Activated CD8-positive, alpha-beta memory T cell treated with anti-CD3 and anti-CD28 coated beads for 1 hour (primary cell): ENCODE measurements at places on chromosomes 3 and 15.

- no peak for DNase-seq
These were observed 1.1 kb upstream of the PLCL2 start for GRCh38 chr3:16883723-16884083.

GRCh38 chr3:15099364-15100098 is 583 bp upstream of the RBSN start:
- no peak for DNase-seq

- no peak for DNase-seq
These were observed 112.0 kb downstream of the LIPC start for GRCh38 chr15:58543664-58544335.

- DNase-seq: no peak
These were observed 284 bp upstream of the TSC22D2 start for GRCh38 chr3:150407808-150408220.

DNA sequence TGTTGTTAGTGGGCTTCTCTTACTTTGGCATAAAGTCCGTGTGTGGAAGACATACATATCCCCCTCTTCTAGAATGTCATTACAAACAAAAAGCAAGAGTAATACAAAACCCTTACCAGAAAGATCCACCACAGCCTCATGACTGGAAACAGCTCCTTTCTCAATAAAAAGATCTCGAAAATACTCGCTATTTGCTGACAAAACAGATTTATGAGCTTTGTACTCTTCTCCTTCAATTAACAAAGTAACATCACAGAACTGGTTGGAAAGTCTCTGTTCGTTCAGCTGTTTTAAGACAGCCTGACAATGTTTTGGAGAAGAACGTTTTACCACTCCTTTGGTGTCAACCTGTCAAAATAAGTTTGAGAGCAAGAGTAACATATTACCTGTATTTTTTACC is 5.9 kb downstream of the ZBTB11 start:
- DNase-seq: no peak

- no peak for DNase-seq
These were observed 48.6 kb downstream of the KCNMB2 start for GRCh38 chr3:178584722-178585380.

DNA sequence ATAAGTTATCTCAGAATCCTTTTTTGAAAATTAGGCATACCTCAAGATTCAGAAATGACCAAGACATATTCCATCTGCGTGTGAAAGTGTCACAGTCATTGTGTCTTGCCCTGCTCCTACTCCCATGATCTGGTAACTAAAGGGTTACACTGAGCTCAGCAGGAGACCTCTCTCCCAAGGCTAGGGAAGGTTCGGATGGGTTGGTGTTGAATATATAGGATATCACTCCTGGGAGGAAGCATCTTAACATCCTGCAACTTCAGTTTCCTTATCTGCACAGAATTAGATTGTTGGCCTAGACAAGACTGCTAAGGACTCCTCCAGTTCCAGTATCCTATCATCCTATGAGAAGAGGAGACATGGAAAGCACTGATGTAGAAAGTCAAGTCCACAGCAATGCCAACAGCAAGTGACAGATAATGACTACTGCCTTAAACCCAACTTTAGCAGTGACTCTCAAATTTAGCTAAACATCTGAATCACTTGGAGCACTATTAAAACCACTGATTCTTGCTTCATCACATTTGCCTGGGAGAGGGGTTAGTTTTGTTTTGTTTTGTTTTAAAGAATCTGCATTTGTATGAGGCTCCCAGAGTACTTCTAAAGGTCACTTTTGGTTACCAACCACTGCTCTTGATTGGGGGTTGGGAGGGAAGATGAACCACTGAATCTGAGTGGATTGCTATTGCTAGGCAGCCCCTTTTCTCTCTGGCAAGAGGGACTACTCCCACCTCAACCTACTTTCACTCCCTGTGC is 9.7 kb downstream of the ADAMTS9 start:
- DNase-seq: no peak

DNA sequence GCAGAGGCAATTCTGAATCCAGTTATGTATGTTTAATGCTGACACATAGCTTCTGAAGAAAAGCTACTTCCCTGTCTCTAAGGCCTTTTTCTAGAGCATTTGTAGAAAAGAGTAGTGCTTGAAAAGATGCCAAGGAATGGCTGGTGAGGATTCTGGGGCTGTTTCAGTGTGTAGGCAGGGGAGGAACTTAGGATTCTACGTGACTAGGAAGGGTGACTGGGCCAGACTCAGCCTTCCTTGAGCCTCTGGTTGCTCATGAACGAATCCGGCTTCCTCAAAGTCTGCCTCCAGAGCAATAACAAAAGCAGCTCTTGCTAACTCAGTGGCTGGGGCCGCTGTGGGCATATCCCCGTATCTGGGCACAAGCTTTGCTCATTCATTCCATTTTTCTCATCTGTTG is 104.8 kb upstream of the WNT5A start:
- no peak for DNase-seq

DNA sequence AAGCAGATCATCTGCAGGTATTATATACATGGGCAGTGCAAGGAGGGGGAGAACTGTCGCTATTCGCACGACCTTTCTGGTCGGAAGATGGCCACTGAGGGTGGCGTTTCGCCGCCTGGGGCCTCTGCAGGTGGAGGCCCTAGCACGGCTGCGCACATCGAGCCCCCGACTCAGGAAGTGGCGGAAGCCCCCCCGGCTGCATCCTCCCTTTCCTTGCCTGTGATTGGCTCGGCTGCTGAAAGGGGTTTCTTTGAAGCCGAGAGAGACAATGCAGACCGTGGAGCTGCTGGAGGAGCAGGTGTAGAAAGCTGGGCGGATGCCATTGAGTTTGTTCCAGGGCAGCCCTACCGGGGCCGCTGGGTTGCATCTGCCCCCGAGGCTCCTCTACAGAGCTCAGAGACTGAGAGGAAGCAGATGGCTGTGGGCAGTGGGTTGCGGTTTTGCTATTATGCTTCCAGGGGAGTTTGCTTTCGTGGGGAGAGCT is 639 bp downstream of the MKRN3 start:
- DNase-seq: no peak

DNA sequence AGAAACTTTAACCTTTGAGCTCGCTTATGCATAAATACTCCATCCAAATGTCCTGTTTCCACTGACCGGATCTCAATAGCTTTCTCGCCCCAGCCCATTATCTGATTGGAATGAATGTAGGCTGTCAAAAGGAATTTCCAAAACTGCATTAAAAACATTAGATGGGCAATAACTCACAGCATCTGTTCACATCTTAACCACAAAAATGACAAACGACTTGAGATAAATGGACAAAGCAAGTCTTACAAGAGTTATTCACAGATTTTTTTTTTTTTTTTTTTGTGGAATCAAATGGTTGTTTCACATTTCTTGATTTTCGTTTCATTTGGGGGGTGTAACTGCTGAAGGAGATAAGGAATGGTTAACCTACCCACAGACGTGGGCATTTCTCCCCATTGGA is 39.7 kb upstream of the SLC2A2 start:
- DNase-seq: no peak

DNA sequence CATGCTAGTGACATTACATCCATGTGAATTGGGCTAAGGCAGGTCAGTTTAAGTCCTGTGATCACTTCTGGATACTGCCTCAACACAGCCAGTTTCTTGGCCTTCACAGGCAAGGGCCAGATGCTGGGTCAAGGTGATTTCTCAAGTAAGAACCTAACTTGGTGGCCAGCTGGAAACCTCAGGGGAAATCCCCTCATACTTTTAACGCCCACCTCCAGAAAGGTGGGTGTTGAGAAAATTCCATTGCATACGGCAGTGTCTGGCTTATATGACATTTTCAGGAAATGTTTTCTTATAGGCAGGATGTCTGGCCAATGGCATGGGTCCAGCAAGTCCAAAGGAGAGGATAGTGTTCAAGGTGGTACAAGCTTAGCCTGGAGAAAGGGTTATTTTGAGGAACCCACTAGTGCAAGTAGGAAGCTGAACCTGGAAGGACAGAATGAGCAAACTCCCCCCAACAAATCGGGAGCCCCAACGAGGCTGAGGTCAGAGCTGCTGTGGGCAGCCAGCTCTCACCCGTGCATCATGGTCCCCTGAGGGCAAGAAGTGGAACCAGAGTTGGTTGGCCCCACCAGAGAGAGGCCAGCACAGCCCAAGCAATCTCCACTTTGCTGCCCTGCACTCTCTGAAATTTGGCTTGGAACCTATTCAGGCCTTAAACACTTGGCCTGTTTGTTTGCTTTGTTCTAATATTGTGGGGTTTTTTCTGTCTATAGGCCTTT is 135.4 kb downstream of the PDE8A start:
- DNase-seq: no peak

DNA sequence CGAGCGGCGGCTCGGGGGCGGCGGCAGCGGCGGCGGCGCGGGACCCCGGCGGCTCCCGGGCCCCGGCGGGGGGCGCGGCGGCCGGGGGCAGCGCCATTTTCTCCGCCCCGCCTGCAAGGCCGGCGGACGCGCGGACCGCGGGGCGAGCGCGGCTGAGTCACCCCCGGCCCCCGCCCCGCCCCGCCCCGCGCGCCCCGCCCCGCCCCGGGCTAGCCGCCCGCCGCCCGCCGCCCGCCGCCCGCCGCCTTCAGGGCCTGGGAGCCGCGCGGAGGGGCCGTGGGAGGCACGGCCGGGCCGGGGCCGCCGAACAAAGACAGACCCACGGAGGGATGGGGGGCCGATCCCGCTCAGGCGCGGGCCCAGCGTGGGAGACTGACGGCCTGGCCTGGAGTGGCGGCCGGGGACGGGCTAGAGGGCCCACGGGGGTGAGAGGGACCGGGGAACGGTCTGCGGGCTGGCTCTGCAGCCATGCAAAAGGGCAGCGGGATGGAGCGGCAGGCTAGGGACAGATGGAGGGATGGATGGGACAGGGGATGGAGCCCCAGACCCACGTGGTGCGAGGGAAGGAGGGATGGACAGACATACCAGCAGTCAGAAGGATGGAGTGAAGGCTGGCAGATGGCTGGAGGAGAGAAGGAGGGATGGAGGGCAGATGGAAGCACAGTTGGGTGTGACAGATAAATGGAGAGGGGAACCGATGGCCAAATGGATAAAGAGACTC is at the start of gene EIF4E3:
Gene EIF4E3, minus strand, starts transcription at position 132 of the 721 bp plus-strand sequence. Its CDS starts 35 bp downstream, at position 97.
- DNase-seq: no peak

DNA sequence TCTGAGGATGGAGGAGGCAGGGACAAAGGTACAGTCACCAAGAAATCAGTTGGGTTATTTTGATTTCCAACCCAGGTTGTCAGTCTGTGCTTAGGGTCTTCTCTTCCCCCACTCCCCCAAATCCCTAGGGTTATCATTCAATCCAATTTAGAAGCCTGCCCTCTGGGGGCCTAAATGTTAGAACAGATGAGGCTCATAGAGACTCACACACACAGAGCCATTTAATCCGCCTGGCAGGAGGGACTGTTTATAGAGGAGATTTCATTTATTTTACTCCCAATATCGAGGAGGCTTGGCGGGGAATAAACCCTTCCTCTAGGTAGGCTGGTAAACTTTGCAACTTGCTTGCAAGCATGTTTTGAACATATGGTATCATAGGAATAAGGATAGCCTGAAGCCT is 52.8 kb downstream of the RHCG start:
- DNase-seq: no peak

GRCh38 chr15:100022806-100023205 is 289.6 kb upstream of the LYSMD4 start:
- DNase-seq: no peak

GRCh38 chr3:161343540-161343939 is 27.8 kb downstream of the SPTSSB start:
- DNase-seq: no peak

GRCh38 chr3:177314897-177315296 is 117.6 kb upstream of the TBL1XR1 start:
- DNase-seq: no peak

DNA sequence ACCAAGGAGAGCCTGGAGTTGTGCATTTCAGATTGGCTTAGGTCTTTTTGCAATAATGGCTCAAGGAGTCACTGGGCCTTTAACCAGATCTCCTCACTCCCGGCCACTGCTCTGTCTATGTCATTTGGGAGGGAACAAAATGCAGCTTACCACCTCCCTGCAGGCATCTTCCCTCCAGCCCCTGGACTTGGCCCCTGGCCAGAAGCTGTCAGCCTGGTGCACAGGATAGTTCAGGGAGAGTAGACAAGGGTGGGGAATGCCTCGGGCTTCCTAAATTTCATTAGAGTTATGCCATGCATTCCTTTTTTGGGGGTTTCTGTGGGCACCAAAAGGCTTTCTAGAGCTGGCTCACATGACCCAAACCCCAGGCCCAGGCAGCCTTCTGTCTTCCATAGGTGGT is 70.2 kb upstream of the HRH1 start:
- no peak for DNase-seq

- no peak for DNase-seq
These were observed 25.1 kb downstream of the ACKR4 start for GRCh38 chr3:132622148-132622547.

DNA sequence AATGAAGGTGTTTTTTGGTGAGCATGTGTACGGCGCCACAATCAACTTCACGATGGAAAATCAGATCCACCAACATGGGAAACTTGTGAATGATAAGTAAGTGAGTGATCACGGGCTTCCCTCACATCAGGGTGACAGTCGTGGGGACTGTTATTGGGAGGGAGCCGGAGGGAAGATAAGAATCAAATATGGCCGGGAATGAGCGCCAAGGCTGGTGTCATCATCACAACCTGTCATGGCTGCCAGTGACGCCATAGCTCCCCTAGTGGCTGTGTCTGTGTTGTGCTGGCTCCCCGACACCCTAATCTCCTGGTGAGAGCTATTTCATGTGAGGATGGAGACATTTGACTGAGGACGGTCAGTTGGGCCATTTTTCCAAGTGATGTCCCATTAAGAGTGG is 168.5 kb downstream of the SV2B start:
- no peak for DNase-seq

DNA sequence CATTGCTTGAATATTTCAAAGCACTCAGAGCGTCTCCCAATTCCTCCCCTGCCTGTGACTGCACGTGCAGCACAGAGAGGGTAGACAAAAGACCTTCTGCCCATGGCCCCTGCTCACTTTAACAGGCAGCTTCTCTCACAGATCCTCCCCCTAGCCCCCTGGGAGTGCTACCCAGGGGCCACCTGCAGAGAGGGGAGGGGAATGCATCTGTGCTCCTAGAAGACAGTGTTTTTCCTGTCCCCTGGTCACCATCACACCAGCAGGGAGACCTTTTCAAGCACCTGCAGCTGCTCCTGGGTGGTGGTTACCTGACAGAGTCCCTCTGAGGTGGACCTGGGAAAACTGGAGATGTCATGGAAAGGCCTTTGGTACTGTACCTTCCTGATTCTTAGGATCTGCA is 56.7 kb upstream of the PRR23C start:
- DNase-seq: no peak

DNA sequence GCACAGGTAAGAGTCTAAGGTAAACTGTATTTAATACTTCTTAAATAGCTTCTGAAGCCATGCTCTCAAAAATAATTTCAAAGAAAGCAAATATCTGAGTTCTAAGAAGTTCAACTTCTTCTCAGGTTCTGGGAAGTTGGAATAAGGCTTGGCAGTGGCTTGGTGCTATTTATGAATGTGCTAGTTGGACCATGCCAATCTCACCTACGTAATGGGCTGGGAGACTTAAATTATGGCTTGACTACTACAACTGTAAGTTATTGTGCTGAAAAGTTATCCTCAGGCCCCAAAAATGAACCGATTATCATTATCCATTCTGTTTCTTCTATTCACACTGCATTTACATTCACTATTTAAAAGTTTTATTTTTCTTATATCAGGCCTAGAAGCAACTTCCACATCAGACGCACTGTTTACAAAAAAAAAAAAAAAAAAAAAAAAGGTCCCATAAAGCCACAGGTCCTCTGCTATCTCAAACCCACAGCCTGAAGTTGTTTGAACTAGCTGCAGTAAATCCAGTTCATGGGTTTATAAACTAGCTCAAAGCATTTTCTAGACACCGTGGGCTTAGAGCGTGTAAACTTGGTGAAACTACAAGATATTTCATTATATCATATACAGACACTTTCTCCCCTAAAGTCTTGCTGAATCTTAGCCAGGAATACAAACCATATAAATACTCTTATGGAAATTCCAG is 3.4 kb downstream of the LRIG1 start:
- no peak for DNase-seq

- no peak for DNase-seq
These were observed 180.3 kb upstream of the ROBO2 start for GRCh38 chr3:76859596-76859995.
